EH (cell line): ENCODE measurements at places on chromosomes 2 and 18.

GRCh38 chr2:176483901-176484568 lies 214.8 kb downstream of the MTX2 start:
- DNase-seq, result no peak

DNA sequence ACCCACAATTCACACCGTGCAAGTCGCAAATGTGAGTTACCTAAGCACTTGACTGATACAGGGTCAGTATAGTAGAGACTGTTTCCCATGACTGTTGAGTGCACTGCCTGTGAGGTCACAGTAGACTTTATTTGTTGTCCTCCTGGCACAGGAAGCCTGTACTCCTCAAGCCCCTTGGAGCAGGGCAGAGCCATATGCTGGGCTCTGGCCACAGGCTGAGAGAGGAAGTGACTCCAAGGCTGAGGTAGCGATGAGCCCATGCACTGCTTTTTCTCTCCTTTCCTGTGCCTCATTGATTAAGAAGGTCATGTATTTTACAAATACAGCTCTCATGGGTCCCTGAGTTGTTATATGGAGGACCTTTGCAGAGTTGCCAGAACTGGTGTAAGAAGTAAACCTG lies 287.7 kb downstream of the SRBD1 start:
- no peak for DNase-seq

DNA sequence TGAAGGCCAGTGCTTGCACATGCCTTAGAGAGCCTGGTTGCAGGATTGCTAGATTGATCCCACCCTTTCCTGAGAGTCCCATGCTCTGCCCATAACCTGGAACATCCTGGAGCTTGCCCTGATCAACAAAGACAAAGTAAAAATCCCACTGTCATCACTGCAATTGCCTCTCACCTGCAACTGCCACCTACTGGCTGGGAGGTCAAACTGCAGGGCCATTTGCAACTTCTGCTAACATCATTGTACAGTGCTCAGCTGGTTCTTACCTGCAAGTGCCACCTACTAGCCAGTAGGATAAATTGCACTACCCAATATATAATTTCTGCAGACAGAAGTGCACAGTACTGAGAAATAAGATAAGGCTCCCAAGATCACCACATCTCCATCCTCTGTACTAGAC lies 947.5 kb downstream of the CPS1 start:
- no peak for DNase-seq

GRCh38 chr2:15561574-15562344 lies 625 bp upstream of the NBAS start:
- peak; percentile 48 for DNase-seq

- DNase-seq, result no peak
These were observed 112.0 kb upstream of the THOC1 start for GRCh38 chr18:379681-380330.

DNA sequence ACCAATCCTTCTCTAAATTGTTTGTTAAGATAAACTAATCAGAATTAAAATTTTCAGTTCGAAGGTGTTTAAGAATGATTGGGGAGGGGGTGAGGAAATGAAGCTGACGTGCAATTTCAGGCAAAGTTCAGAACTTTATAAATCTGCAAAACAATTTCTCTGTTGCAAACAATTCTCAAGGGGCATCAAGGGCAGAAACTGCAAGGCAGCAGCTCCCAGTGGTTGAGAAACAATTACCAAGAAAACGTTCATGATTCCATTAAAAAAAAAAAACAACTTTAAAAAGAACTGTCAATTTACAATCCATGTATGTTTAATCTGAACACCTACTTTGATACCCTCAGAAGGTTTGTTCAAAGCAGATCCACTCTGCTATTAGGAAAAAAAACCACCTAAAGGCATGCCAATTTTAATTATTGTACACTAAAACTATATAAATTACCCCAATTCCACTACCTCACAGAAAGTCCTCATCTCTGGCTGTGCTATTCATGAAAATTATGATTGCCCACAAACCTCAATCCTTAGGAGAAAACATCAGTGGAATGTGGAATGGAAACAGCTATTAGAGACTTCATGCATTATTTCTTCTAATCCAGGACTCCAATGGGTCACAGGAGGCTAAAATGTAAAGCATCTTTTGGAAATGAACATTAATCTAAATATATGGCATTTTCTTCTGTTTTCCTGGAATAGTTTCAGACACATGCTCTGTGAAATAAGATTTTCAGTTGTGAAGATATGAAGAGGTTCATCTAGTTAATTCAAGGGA lies 119.9 kb upstream of the ACVR1C start:
- peak; percentile 58 for DNase-seq

DNA sequence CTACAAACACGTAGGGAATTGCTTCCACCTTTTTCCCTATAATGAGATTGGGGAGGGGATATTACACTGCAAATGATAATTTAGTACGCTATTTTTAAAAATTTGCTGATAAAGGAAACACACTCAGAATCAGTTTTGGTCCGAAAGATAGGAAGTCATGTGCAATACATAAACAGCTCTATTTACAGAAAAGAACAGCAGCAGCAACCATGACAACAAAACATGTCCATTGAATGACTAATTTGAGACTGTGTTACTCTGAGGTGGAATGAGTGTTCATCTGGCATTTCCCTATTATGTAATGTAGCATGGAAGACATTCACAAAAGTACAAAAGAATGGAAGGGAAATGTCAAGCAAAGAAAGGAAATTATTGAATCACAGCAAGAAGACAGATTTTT lies 337.2 kb downstream of the NBAS start:
- peak; percentile 87 for DNase-seq

DNA sequence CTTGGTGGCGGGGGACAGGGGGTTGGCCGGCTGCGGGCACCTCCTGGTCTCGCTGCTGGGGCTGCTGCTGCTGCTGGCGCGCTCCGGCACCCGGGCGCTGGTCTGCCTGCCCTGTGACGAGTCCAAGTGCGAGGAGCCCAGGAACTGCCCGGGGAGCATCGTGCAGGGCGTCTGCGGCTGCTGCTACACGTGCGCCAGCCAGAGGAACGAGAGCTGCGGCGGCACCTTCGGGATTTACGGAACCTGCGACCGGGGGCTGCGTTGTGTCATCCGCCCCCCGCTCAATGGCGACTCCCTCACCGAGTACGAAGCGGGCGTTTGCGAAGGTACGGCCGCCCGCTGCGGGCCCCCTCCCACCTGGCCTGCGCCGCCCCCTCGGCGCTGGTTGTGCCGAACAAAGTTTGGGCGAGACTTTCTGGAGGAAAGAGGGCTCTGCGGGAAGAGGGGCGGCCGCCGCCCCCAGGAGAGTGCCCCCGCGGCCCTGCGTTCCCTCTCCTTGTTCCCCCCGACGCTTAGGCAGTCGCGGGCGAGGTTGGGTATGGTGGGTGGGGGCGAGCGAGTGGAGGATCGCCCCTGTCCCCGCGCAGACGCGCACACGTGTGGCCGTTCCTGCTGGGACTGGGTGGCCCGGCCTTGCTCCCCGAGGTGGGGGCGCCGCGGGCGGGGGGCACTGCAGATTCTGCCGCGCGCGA lies 866 bp downstream of the CRIM1 start:
- DNase-seq, result peak; percentile 42
